NCI-H460 (cell line): ENCODE measurements at places on chromosomes 16 and 17.

- no peak for DNase-seq
These were observed 832 bp upstream of the ADAP2 start for GRCh38 chr17:30920683-30921543.

GRCh38 chr16:71492786-71493185 lies 3.7 kb upstream of the ZNF19 start:
- no peak for DNase-seq

- DNase-seq, result no peak
These were observed 142.8 kb downstream of the GRIN2A start for GRCh38 chr16:10039220-10040096.

GRCh38 chr17:66665194-66665593 lies 169.7 kb upstream of the CACNG5 start:
- no peak for DNase-seq

DNA sequence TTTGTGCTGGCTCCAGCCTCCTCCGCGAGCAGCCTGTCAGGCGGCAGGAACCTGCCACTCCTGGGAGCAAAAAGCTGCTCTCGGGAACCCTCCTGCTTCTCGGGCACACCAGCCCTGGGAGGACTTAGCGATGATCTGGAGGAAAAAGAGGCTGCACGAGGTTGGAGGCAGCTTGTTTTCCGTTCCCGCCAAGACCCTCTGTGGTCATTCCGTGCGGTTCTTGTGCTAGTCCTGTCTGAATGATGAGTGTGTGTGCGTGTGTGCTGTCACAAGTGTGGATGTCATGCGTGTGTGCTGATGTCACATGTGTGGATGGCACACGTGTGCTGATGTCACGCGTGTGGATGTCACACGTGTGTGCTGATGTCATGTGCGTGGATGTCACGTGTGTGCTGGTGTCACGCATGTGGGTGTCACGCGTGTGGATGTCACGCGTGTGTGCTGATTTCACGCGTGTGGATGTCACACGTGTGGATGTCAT lies 150.0 kb downstream of the NPIPB11 start:
- DNase-seq, result no peak
